ENCODE measurements at places on chromosomes 1 and 21.

DNA sequence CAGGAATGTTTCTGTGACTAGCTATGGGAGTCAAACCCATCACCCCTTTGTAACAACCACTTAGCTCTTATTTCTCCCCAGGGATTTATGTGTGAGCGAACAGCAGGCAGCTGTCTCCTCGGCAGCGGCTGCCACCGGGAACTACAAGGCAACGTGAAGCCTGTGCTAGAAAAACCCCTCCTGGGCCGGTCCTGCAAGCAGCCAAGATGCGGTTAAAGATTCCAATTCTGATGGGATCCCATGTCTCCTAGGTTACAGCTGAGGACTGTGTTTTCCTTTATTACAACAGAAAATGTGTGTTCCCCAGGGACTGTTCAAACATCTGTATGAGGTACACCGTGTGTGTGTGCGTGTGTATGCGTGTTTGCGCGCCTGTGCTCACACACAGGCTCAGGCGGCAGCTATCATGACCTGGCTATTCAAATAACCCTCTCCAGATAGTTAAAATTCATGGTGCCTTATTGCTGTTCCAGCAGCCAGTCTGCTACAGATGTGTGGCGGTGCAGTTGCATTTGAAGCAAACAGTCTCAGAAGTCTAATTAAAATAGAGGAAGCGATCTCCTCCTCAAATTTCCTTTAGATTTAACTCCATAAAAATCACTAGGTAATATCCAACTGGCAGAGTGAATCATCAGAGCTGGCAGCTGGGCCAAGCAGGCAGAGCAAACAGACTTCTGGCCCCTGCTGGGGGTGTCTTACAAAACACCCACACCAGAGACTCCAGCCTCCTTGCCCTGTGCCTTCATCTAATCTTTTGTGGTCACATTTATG is 68.0 kb downstream of the LMX1A start:
- DNase-seq: peak; percentile 30

GRCh38 chr1:171116676-171117075 is 26.0 kb downstream of the FMO3 start:
- no peak for DNase-seq

- DNase-seq: peak; percentile 8
These were observed 44.7 kb upstream of the GOLT1A start for GRCh38 chr1:204258213-204259115.

DNA sequence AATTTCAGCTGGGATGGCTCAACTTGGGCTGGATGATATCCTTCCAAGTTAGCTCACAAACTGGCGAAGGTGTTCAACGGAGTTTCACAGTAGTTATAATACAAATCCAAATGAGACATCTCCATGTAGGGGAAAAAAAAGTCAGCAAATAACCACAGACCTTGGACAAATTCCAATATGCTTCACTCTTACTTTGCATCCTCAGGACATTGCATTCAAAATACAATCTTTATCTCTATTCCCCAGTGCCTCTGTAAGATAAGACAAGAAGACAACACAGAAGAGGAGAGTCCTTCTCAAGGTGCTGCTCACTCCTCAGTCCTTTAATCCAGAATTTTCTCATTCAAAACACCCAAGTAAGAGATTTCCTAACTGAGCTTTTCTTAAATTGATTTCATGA is 1797.7 kb downstream of the MRPL39 start:
- DNase-seq: no peak

DNA sequence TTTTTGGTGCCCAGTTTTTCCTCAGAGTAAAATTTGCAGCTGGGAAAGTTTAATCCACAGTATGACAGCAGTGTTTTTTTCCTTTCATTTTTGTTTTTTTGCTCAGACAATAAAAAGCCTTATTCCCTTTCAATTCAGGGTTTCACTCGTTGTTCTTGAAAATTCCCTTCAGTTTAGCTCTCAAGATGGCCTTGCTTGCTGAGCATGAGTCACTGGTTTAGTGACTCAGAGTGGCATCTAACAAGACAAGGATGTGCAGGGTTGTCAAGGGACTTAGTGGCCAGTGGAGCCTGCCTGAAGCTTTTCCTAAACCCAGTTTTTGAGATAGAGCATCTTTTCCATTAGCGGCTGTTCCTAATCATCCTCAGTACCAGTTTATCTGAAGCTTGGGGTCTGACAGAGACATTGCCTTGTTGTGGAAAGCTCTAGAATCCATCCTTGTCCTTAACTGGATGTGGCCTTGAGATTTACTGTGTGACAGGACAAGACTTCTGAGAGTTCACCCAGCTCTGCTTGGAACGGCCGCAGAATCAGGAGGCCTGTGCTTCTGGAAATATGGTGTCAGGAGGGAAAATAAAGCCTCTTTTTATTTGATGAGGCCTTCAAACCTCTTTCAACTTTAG is 48.4 kb upstream of the DNAJC6 start:
- DNase-seq: no peak

DNA sequence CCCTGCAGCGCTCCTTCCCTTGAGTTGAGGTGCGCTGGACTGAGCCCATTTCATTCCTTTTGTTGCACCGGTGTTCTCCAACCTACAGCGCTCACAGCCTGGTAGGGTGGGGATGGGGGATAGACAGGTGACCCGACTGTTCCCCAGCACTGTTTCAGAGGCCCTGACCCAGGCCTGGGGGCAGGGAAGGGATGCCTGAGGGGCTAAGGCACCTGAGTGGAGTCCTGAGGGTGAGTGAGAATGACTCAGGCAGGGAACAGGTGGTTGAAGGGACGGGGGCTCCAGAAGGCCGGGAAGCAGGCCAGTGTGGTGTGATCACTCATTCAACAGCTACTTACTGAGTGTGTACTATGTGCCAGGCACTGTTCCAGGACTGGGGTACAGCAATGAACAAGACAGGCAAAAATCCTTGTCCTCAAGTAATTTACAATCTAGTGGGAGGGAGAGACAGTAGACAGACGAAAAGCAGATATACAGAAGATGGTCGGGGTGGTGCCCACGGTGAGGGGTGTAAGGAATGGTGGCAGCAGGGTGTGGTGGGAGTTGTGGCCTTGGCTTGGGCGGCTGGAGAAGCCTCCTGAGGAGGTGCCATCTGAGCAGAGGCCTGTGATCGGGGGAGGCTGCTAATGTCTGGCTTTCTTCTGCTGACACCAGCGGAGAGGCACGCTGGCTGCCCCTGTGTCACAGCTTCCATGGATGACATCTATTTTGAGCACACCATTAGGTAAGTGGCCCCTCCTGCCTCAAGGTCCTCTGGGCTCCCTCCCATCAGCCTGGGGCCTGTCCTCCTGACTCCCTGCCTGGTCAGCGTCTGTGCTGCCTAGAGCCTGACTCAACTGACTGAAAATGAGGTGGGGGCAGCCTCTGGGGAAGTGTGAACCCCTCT is 37.4 kb downstream of the ACOT11 start:
- no peak for DNase-seq

- DNase-seq: no peak
These were observed 3.8 kb downstream of the LCA5L start for GRCh38 chr21:39441502-39442475.

DNA sequence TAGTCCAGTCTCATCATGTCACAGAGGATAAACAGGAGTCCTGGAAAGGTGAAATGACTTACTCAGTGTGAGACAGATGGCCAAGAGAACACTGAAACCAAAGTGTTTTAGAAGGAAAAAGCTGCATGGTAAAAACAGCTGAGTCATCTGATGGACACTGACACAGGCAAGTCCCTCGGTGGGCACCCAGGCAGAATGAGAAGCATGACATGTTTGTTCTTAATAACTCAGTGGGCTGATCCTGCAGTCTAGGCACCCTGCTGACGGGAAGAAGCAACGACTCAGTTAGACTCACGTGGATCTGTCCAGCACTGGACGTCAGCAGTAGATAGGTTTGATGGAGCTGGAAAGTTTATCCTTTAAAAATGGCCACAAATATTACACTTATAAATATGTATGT is 116.9 kb downstream of the RGS7 start:
- no peak for DNase-seq

DNA sequence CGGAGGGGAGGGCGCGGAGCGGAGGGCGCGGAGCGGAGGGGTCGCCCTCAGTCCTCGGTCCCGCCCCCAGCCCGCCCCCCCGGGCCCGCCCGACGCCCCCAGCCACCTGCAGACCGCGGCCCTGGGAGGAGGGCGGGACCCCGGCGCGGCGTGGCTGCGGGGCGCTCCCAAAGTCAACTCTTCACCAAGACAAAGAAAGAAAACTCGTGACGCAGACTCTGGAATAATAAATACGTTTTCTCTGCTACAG is 1.2 kb downstream of the HES4 start:
- no peak for DNase-seq

DNA sequence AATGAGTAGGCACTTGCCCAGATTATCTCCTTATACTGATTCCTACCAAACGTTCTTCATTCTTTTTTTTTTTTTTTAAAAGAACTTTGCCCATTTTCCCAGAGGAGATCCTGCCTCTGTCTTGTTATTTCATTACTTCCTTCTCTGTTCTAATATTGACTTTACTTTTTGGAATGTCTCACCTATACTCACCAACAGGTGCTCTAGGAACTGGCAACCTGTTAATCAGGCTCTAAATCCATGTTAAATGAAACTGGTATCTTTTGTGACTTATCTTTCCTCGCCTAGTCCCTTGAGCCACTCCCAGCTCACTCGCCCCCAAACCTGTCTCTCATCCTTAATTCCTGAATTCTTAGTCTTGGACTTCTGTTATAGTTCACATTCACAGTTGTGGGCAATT is 1.2 kb upstream of the CRCT1 start:
- no peak for DNase-seq

GRCh38 chr1:218809061-218809460 is 364.6 kb upstream of the LYPLAL1 start:
- no peak for DNase-seq

DNA sequence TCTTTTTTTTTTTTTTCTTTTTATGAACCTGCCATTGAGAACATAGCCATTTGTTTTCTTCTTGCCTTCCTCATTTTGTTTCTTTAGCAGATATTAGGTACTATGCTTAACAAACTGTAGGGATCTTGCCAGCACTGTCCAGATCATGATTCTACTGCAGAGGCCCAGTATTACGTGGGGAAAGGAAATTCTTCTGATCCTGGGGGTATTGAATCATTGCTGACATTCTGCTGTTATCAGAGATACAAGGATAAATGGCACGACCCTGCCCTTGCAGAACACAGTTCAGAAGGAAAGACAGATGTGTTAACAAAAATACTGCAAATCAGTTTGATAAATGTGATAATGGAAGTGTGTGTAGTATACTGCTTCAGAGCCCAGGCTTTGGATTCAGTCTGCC is 56.2 kb downstream of the BTBD8 start:
- no peak for DNase-seq

- DNase-seq: no peak
These were observed 51.3 kb upstream of the GFI1 start for GRCh38 chr1:92538048-92538412.

DNA sequence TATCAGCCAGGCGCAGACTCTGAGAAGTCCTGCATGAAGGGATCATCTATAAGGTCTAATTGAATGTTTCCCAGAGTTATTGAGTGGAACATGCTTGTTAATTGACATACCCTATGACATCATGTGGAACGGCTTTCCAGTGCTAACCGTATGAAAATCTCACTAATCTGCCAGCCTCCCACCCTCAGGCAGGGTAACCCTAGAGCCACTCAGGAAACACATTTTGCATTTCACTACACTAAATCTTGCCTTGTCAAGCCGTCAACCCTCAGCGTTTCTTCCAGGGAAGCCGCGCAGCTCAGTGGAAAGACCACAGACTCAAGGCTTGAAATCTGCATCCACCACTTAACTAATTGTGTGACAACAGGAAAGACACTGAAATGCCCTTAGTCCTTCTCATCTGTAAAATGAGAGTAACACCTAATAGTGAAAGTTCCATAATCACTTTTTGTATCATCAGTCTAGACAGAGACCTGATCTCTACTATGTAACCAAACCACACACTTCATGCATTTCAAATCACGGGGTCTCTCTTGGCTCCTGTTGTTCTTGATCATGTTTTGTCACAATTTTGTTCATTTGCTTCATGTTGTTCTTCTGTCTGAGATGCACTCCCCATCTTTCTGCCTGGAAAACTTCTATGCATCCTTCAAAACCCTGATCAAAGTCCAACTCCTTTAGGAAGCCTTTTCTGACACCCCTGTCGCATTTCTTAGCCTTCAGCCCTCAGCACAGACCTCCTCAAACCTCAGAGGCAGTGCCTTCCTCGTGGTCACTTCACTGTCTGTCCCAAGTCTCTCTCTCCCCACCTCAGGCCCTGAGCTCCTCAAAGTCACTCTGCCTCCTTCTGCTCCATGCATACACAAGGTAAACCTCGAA is 246.5 kb downstream of the TOMM20 start:
- DNase-seq: no peak

DNA sequence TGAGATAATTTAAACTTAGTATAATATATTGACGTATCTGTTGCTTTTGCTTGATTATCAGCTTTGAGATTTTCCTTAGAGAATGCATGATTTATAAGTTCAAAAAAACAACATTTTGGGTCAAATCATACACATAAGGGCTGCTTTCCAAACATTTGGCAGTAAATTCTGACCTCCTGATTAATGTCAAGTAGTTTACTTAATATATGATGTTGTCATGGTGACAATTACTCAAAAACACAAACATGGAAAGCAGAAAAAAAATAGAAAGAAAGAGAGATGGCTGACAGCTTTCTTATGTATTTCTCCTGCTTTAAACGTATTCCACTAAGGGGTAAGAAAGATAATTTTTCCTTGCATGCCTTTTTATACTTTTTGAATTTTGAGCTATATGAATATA is 258.2 kb upstream of the C1orf105 start:
- no peak for DNase-seq

- DNase-seq: no peak
These were observed 4.0 kb upstream of the ZBTB40 start for GRCh38 chr1:22447621-22448111.

- no peak for DNase-seq
These were observed 613.5 kb downstream of the MATN1 start for GRCh38 chr1:30109853-30110252.

DNA sequence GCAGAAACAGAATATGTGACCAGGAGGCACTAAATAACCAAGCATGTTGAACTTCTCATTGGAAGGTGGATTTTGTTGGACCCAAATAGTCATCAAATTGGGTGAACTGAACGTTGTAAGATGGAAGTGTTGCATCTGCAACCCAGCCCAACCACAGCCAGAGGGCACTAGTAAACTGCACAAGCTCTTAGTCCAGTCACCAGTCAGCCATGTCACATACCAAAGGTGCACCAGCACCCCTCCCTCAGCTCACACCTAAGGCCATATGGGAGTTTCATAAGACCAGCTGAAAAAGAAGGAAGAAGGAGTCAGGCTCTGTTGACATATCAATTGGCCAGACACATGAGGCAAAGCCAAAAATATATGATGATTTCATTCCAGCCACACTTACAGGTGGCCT is 481.7 kb upstream of the NR5A2 start:
- no peak for DNase-seq

DNA sequence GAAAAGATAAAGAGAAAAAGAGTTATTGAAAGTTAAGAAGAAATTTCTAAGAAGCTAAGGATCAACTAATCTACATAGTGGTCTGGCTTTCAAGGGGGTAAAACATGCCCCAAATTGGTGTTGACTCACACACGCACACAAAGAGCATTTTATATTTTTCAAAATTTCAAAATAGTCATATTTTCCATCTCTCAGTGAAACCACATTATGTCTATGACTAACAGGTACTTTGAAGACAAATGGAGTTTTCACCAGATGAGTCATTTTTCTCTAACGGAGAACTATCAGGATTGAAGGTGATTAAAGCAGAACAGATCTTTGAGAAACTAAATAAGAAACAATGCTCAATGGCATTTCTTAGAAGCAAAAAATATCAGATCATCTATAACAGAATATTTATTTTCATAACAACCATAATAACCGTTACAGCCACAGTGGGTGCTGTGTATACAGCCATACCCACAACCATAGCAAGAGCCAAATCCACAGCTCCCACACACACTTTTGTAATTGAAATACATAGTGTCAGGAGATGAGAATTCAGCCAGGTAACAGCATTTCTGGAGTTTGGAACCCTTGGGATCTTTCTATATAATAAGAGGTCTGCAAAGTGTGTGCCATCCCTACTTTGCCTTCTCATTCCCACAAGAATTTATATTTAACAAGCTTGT is at the start of gene KRTAP21-3:
Gene KRTAP21-3, minus strand, starts transcription at position 539 of the 671 bp plus-strand sequence. Its CDS starts 18 bp downstream, at position 521.
- no peak for DNase-seq

All from NCI-H1436 treated with DMSO at 0.1 percent for 48 hours (cell line).